ENCODE measurements at places on chromosomes 5 and 9. TPM values are rescaled to one million over a fixed set of nuclear protein-coding genes. Genes with fewer than 3 reads are reported as not detected.

Gene GPR21
- 1.1 TPM for total RNA-seq

- no peak for DNase-seq
Measured at GRCh38 chr9:99071313-99072039, 33.4 kb upstream of the TGFBR1 start.

Gene GNA14
- total RNA-seq: 0.25 TPM

GRCh38 chr5:119795768-119796167 lies 166.4 kb downstream of the FAM170A start:
- no peak for DNase-seq

DNA sequence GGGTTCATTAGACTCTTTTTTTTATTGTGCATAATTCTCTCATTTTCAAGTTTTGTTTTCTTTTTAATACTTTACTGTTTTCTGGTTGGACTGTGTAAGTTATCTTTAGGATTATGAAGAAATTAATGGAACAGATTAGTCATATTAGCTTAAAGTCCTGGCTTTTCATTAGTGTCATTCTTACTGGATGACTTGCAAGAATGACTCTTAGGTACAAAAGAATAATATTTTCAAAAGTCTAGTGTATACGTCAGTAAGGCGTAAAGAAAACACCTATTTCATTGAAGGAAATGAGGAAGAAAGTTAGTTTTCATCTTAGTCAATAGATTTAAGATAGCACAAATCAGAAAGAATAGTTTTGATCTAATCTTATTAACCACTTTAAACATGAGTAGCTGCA lies 20.4 kb downstream of the UHRF2 start:
- DNase-seq: no peak

- no peak for DNase-seq
Measured at GRCh38 chr5:91382530-91383026, 539 bp downstream of the ARRDC3 start.
